Melanocyte of skin (primary cell): ENCODE measurements at places on chromosomes 5 and 9. TPM values are rescaled to one million over a fixed set of nuclear protein-coding genes. Genes with fewer than 3 reads are reported as not detected.

Gene LCN1
- not detected in 2 replicates for total RNA-seq

Gene TMEFF1
- 0.69 and 0.73 TPM in 2 replicates for total RNA-seq

Gene INSL6
- not detected in 2 replicates for total RNA-seq

Gene LRSAM1
- total RNA-seq = 24.0 and 29.3 TPM in 2 replicates

Gene ADAMTS16
- total RNA-seq = under 0.01 and 0.15 TPM in 2 replicates

Gene CWC27
- total RNA-seq = 9.3 and 12.8 TPM in 2 replicates

Gene RANBP17
- 15.5 and 43.6 TPM in 2 replicates for total RNA-seq

Gene SOHLH1
- not detected in 2 replicates for total RNA-seq

Gene FIBCD1
- under 0.01 TPM in 1 of 2 replicates, not detected in the other for total RNA-seq

Gene PRUNE2
- total RNA-seq = 242 and 408 TPM in 2 replicates

Gene AP3B1
- total RNA-seq = 53.3 and 58.5 TPM in 2 replicates

Gene PCDHGB5
- total RNA-seq = 12.0 and 20.0 TPM in 2 replicates

Gene IRGM
- total RNA-seq = not detected in 2 replicates

Gene PCDHGA6
- total RNA-seq = 1.00 and 1.7 TPM in 2 replicates

Gene SLC27A6
- total RNA-seq = not detected in 2 replicates

Gene GMCL2
- total RNA-seq = not detected in 2 replicates
